Brain (organoid and tissue), 16 donors: ENCODE measurements at places on chromosomes 16 and 17.

GRCh38 chr17:72575542-72576233, 454.9 kb downstream of the SOX9 start:
- peak; percentile 11 for DNase-seq

GRCh38 chr17:77865112-77865611, 93.3 kb upstream of the TNRC6C start:
- DNase-seq = no peak

DNA sequence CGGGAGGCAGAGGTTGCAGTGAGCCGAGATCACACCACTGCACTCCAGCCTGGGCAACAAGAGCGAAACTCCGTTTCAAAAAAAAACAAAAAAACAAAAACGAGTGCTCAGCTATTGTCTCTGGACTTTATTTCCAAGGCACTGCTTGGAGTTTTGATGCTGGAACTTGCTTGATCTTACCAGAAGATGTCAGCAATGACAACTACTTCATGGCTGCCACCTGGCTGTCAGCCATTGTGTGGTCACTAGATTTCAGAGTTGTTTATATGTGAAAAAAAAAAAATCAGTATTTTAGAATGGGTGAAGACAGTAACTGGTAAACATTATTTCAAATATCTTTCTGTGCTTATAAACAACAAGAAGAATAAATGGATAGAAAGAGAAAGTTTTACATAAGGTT, 26.3 kb upstream of the OR4D1 start:
- peak; percentile 78 for DNase-seq

- DNase-seq = no peak
Measured at GRCh38 chr17:35313875-35314409, 59.5 kb downstream of the SLFN11 start.

GRCh38 chr16:85227084-85227945, 115.0 kb upstream of the CIBAR2 start:
- no peak for DNase-seq

DNA sequence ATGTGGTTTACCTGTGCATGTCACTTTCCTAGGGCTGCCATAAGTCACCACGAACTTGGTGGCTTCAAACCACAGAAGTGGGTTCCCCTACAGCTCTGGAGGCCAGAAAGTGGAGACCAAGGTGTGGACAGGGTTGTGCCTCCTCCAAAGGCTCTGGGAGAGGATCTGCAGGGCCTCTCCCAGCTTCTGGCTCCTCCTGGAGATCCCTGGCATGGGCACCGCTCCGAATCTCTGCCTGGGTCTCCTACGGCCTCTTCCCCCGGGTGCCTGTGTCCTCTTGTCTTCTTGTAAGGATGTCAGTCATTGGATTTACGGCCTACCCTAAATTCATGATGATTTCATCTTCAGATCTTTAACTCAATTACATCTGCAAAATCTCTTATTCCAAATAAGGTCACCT, 2.5 kb upstream of the SRRM2 start:
- DNase-seq = no peak

DNA sequence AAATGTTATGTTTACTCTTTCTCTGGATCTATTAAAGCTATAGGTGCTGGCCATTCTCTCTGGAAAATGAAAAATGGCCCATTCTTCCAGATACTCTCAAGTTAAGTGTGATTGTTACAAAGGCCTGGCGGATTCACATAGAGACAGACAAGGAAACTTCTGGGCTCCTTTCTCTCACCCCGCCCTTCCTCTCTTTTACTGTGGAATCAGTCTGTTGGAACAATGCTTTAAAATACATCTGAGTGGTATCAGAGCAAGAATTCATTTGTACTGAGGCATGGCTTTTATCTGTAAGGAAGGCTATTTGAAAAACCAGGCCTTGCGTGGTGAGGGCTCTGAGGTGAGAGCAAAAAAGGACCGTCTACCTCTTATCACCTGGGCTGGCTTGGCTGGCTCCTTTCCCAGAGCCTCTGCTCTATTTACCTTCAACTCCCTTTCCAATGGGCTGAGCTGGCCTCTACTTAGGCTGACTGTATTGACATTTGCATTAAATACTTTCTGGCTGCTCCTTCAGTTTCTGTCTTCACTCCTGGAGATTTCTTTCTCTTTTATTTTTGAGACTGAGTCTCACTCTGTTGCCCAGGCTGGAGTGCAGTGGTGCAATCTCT, 274.0 kb downstream of the PHKB start:
- no peak for DNase-seq

DNA sequence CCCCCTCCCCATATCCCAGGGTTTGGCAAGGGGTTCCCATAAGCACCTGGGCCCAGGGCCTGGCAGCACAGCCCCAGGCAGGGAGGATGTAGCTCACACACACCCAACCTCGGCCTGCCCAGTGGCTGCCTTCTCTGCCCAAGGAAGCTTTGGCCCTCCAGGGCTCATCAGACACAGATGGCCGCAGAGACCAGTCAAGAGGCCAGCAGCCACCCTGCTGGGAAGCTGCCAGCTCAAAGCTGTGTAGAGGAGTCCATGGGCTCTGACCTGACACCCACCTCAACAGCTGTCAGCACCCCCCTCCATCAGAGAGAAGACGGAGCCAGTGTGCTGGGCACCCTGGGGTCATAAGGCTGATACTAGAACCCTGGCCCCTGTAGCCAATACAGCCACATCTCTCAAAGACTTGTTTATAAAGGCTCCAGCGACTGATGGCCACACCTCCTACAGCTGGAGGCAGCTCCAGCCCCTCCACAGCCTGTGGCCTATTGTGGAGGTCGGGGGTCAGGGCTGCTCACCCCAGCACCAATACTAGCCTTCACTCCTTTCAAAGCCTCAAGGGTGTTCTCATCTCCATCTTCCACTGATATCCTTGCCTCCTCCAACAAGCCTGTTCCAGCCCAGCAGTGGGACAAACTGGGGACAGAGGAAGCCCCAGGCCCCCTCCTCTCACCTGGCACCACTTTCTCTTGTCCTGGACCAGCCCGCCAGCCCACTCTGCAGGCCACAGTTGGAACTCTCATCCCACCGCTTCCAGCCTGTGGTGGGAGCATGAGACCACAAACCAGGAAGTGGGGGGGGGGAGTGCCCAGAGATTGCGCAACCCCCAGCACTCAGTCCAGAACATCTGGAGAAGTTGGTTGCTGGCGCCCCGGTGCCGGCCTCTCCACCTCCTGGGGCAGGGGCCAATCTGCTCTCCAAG, 2.2 kb upstream of the MPG start:
- DNase-seq = no peak

GRCh38 chr17:58364270-58364942, 12.4 kb upstream of the SUPT4H1 start:
- DNase-seq = no peak

- DNase-seq = no peak
Measured at GRCh38 chr16:17258848-17259713, 211.7 kb downstream of the XYLT1 start.

GRCh38 chr17:10513299-10514067, 4.9 kb downstream of the MYH1 start:
- DNase-seq = no peak

GRCh38 chr17:37160944-37161343, 212.2 kb downstream of the AATF start:
- DNase-seq = no peak

- no peak for DNase-seq
Measured at GRCh38 chr17:45908460-45908859, 14.1 kb downstream of the MAPT start.

- DNase-seq = no peak
Measured at GRCh38 chr17:82836823-82837357, 2.9 kb downstream of the ZNF750 start.

- no peak for DNase-seq
Measured at GRCh38 chr16:80081846-80082245, 458.9 kb upstream of the DYNLRB2 start.

- DNase-seq = no peak
Measured at GRCh38 chr16:54538276-54538675, 251.7 kb upstream of the IRX3 start.

DNA sequence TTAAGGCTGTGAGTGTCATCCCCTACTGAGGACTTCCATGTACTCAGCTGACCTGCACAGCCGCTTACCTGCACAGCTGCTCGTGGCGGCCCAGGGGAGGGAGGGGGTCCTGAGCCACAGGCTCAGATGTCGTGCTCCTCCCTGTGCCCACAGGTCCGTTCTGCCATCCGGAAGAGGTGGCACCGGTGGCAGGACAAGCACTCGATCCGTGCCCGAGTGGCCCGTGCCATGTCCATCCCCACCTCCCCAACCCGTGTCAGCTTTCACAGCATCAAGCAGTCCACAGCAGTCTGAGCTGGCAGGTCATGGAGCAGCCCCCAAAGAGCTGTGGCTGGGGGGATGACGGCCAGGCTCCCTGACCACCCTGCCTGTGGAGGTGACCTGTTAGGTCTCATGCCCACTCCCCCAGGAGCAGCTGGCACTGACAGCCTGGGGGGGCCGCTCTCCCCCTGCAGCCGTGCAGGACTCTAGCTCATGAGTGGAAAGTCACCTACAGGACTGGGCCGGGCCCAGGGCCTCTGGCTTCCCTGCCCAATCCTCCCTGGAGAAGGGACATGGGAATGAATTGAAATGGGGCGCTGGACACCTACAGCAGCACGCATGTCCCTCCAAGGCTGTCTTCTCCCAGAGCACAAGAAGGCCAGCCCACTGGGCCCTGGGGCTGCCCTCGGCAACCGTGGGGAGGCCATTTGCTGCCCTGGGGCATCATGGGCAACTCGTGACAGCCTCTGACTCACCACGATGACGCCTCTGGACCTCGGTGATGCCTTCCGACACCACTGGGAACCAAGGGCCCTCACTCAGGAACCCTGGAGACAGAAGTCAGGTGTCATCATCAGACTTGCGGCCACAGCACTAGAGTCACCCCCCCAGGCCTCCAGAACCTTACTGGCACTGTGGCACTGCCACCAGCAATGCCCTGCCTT, 9.9 kb upstream of the SPPL2C start:
- DNase-seq = no peak

- no peak for DNase-seq
Measured at GRCh38 chr17:80517641-80518040, 27.0 kb upstream of the RPTOR start.

- DNase-seq = no peak
Measured at GRCh38 chr16:14339694-14340093, 268.6 kb downstream of the MRTFB start.

DNA sequence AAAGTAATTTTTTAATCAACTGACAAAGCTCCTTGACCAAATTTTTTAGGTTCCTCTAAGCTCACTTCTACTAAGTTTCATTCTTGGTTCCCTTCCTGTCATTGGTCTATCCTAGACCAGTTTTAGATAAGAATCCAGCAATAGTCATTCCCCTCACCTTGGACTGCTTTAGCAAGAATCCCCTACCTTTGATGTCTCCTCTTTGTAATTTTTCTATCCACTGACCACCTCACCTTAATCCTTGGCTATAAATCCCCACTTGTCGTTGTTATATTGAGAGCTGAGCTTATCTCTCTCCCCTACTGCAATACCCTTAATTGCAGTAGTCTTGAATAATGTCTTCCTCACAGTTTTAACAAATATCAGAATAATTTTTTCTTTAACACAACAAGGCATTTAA, 107.2 kb downstream of the USP32 start:
- DNase-seq = no peak

DNA sequence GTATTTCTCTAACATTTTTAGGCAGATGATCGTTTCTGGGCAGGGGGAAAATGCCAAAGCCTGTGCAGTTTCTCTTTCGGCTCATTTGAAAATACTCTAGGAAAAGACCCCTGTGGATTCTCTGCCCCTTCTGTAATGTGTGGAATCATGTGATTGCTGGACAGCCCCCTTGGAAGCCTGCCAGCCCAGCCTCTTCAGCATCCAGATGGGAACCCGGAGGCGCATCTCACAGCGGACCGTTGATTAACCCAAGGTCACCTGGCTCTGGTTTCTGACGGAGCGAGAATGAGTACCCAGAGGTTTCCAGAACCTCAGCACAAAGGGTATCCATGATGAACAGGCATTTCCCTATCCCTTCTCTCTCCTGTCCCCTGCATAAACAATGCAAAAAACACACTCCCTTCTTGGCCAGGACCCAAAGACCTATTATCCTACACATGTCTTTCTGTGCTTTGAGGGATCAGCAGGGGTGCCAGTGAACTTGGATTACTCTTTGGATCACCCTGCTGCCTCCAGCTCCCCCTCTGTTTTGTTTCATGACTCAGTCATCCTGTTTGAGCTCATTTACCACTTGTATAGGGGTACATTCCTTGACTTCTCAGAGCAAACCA, 957.1 kb upstream of the RBFOX1 start:
- DNase-seq = peak; percentile 91

- DNase-seq = no peak
Measured at GRCh38 chr16:55367301-55367811, 43.4 kb downstream of the IRX6 start.

DNA sequence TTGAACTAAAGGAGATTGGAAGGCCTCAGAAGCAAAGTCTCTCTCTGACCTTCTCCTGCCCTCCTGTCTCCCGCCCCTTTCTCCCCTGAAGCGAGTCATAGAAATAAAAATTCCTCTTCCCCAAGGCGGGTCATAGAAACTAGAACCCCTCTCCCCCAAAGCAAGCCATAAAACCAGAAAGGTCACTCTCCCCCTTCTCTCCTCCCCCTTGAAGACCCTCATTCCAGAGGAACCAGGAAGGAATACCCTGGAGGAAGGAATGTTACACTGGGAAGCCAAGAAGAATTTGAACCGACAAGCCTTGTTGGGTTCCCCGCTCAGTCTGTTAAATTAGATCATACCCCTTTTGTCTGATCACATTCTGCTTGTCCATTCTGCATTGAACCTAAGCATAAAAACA, 2.7 kb upstream of the GJC1 start:
- no peak for DNase-seq

- DNase-seq = no peak
Measured at GRCh38 chr16:58649707-58650106, 20.1 kb upstream of the CNOT1 start.

GRCh38 chr16:85395207-85395912, 217.8 kb upstream of the GSE1 start:
- peak; percentile 72 for DNase-seq

GRCh38 chr16:11076259-11077018, 132.1 kb downstream of the CLEC16A start:
- no peak for DNase-seq

DNA sequence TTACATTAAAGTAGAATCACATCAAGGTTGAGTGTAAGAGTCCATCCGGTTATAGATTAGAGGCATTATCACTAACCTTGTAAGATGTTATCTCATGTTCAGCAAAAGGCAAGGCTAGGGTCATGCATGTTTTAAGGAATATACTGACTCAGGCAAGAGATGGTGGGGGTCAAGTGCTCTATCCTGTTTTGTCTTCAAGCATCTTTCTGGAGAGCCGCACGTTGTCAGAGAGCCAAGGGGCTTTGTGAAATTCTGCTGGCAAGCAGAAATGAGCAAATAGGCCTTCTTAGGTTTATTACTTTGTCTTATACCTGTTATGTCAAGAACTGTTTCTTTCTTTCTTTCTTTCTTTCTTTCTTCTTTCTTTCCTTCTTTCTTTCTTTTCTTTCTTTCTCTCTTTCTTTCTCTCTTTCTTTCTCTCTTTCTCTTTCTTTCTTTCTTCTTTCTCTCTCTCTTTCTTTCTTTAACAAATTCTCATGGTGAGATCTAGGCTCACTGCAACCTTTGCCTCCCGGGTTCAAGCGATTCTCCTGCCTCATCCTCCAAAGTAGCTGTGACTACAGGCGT, 47.3 kb upstream of the IL34 start:
- DNase-seq = no peak

GRCh38 chr16:84294117-84294516, 561 bp upstream of the WFDC1 start:
- no peak for DNase-seq
